ENCODE measurements at places on chromosomes 6 and 20.

DNA sequence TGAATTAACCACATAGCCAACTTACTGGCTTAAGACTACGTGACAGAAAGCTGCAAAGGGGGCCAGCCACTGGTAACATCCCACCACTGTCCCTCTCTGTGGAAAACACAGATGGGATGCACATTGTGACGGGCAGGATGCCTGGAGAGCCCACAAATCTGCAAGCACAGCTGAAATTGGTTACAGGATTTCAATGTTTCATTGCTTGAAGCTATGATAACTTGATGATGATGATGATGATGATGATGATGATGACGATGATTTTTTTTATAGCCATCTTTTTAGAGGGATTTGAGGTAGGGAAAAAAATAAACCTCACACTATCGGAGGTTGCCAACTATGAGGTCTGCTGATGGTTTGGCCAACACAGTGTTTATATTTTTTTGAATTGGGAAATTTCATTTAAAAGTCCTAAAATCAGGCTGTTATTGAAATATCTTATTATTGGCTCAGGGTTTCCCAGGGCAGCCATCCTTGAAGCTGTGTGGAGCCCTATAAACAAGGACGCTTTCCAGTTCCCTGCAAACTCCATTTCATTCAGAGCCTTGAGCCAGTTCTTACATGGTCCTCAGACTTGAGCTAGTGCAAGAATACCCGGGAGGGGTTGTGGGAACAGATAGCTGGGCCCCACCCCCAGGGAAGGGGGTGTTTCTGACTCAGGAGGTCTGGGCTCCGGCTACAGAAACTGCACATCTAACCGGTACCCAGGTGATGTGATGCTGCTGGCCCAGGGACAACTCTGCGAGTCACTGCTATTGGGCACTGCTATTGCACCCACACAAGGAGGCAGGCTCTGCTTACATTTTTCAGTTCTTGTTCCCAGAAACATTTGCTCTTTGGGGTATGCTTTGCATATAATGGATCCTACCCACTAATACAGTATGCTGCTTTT, 27.1 kb downstream of the BCAS1 start:
- no peak for DNase-seq

GRCh38 chr20:18676396-18676795, 88.5 kb downstream of the DTD1 start:
- DNase-seq, result no peak

DNA sequence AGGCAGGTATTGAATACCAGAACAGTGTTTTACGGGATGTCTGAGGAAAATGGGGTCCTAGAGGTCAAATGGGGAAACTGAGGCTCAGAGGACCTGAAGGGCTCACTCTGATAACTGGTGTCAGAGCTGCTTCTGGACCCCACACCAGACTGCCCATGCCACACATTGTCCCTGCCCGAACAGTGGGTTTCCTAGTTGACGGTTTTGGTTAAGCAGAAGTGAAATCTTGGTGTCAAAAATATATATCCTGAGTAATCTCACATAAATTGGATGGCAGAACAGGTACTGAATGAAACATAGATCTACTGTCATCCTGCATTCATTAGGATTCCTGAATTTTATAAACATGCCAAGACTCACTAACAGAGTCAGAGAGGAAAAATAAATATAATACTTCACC, 16.3 kb downstream of the NOX3 start:
- no peak for DNase-seq

- no peak for DNase-seq
Measured at GRCh38 chr20:59589086-59589684, 15.2 kb upstream of the PHACTR3 start.

DNA sequence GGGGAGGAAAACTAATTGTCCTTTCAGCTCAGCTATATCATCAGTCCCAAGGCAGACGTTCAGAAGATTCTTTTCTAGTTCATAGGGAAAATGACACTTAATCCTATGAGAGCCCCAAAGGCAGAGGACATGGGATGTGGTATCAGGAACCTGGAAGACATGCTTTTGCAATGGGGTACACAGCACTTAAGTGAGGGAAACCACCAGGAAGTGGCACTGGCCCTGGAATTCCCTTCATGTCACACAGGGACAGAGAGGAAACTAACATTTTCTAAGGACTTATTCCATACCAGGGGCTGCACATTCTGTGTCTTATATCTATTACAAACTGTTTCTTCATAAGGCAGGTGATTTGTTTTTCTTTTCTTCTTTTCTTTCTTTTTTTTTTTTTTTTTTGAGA, 28.2 kb downstream of the VPS52 start:
- no peak for DNase-seq

- DNase-seq, result no peak
Measured at GRCh38 chr6:20746805-20747558, 212.7 kb downstream of the CDKAL1 start.

- no peak for DNase-seq
Measured at GRCh38 chr6:122404444-122404843, 5.0 kb downstream of the HSF2 start.

DNA sequence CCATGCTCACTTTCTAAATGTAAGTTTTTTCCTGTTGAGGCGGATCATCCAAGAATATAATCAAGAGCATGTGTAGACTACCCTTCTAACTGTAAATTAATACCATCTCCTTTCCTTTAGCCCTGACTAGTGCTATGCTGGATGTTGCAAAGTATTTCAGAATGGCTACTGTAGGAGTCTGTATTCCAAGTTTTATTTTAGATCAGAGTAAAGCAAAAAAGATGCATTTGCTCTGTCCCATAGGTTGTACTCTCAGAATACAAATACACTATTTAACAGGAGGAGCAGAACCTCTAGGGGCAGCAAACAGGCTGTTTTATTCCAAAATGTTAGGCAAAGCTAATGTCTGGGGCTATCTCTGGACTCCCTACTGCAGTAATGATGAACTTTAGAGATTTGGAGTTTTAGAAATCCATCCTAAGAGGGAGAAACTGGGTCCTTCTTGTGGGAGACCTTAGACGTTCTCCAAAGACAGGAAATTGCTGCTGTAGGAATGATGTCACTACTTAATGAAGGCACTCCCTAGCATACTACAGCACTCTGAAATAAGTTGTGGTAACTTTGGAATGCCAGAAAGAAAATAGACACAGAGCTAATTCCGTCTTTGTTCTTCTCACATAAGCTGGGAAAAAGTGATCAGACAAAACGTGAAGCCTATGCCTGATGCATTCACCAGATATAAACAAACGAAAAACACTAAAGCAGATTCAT, 392.4 kb upstream of the HS3ST5 start:
- no peak for DNase-seq

DNA sequence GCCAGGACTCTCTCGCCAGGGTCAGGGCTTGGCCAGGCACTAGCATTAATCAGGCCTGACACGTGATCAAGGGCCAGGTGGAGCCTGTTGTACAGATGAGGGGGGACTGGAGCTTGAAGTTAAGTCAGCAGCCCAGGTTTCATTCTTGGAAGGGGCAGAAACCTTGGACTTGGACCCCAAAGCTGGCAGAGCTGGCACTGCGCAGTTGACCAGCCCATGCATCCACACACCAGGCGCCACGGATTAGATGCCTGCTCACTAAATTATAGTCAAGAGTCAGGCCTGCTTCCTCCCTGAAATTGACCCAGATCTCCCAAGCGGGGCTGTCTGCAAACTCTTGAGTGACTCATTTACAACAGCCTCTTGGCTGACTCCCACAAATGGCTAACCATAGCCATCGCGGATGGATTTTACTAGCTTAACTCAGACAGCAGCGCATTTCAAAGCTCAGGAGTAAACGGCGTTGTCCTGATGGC, 4.1 kb upstream of the TAF4 start:
- no peak for DNase-seq

DNA sequence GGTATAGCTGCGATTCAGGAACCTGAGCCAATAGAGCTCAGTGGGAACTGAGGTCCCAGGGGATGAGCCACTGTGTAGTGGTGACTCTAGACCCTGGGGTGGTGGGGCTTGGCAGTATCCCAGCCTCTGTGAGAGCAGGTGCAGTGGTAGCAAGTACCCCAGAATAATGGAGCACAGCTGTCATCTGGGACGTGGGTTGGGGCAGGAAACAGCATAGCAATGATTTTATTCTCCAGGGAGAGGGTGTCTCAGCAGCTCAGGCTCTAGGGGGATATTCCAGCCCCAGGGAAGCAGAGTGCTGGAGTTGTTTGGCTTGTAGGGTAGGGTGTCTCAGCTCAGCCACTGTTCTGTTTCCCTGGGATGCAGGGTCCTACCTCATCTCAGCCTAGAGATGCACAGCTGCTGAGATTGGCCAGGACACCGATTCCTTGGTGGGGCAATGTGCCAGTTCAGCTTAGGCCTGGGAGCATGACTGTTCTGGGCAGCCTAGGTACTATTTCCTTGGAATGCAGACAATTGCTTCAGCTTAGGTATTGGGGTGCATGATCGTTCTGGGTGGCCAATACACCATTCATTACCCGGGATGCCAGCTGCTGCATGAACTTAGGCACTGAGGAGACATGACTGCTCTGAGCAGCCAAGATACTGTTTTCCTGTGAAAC, 34.0 kb upstream of the NUP153 start:
- no peak for DNase-seq

DNA sequence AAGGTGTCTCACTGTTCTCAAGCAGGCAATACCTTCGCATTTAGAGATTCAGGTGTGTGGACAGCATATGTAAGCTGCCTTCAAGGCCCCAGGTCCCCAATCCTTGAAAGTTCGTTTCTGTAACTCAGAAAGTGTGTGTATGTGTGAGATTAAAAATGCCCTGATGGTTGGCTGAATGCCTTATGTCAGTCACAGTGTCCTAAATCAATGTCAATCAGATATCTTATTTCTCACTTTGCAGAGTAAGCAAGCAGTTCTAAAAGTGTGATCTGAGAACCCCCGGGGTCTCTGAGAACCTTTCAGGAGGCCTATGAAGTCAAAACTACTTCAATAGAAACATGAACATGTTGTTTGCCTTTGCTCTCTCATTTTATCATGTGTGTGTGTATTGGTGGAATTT, 123.2 kb upstream of the NUP153 start:
- no peak for DNase-seq

DNA sequence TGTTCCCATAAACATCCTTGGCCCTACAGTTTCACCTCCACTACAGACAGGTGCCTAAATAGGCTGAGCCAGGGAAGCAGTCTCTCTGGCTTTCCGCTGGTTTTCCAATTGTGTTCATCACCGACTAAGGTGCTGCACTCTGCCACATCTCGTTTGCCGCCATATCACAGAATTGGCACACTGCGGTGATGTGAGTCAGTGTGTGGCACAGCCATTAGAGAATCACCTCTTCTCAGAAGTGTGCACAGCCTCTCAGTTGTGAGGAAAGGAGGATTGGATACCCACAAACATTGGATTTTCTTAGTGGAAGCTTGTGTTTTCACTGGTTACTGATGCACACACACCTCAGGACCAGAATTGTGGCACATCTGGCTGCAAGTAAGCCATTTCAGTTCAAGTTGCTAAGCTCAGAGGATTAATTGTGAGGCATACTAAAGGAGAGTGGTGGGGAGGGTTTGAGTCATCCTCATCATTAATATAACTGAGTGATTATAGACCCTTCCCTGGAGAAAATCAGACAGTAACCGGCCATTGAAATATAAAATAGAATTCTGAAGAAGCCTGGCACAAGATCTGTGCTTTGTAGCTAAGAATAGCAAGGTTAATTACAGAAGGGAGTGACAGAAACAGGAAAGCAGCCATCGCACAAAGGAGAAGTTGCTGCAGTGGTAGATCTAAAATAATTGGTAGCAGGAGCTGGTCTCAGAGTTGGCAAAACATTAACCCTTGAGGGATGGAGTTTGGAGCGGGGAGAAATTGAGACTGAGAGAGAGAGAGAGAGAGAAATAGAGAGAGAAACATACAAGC, 506.9 kb downstream of the LMBRD1 start:
- DNase-seq, result no peak

GRCh38 chr6:35681298-35681697, 7.4 kb downstream of the FKBP5 start:
- no peak for DNase-seq

DNA sequence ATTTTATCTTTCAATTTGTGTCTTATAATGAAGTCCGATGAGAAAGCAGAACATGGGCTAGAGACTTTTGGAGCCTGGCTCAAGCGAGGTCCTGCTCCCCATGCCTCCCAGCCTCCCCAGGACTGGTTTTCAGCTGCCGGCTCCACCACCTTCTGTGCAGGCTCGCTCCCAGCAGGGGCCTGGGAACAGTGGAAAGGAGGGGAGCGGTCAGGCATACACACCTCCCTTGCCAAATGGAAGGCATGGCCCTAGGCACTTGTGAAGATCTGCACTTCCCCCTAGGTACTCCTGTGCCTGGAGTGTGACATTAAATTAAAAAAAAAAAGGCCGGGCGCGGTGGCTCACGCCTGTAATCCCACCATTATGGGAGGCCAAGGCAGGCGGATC, 4.7 kb upstream of the MOG start:
- no peak for DNase-seq

- DNase-seq, result no peak
Measured at GRCh38 chr6:157795841-157796240, 27.2 kb upstream of the SNX9 start.

DNA sequence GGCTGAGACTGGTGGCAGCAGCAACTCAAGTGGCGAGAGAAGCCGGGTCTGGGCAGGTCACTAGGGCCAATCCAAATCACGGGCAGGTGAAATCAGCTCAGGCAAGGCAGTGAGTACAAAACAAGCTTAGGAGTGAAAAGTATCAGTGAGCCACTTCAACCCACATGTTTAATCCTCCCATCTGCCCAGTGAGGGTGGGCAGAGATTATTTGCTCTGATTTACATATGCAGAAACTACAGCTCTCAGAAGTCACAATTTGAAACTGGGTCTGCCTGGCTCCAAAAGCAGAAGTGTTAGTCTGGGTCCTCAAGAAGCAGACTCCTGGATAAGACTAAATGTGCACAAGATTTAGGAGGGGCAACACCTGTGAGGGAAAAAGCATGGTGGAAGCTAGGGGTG, 173.7 kb upstream of the LRFN2 start:
- DNase-seq, result no peak

DNA sequence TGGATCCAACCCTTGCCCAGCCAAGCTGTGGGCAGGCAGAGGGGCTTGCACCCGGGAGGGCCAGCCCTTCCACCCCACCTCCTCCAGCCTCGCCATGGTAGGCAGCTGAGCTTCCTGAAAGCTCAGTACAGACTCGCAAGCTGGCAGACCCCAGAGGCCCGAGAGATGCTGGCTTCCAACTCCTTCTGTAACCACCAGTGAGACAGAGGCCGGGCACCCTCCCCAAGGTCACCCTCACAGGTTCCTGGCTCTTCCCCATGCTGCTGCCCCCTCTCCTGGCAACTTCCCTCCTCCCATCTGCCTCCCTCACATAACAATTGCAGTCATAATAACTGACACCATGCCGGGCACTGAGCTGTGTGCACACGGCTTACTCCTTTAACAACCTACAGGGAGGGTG, 26.2 kb upstream of the NOL4L start:
- DNase-seq, result no peak

DNA sequence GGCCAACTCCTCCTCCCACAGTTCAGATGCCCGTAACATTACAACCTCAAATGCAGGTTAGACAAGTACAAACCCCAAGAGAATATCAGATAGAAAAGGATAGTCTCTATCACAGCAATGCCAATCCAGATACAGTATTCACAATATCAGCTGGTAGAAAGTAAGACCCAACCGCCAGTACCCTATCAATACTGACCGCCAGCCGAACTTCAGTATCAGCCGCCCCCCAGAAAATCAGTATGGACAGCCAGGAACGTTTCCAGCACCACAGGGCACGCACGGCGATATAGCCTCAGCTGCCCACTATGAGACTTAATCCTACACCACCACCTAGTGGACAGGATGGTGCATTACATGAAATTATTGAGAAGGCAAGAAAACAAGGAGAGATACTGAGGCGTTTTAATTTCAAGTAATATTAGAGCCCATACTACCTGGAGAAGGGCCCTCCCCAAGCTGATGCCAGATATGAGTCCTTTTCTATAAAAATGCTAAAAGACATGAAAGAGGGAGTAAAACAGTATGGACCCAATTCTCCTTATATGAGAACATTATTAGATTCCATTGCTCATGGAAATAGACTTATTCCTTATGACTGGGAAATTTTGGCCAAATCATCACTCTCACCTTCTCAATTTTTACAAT, 17.6 kb upstream of the EIF2S2 start:
- peak; percentile 60 for DNase-seq
